Transverse colon (tissue), 4 donors: ENCODE measurements at places on chromosomes 7 and 10. TPM values are rescaled to one million over a fixed set of nuclear protein-coding genes. Genes with fewer than 3 reads are reported as not detected.

Gene PDZD7
- total RNA-seq: not detected

Gene CEP55
- 13.1 TPM for total RNA-seq

Gene VIPR2
- total RNA-seq: 2.2 TPM

Gene C10orf53
- total RNA-seq: not detected

Gene YKT6
- total RNA-seq: 46.6 TPM

Gene GHRHR
- total RNA-seq: not detected

Gene DNAJC12
- total RNA-seq: 2.2 TPM

Gene FEZF1
- not detected for total RNA-seq

Gene SUGCT
- total RNA-seq: 14.9 TPM

Gene GPR26
- not detected for total RNA-seq
